SJCRH30 (cell line): ENCODE measurements at places on chromosomes 7 and 10. TPM values are rescaled to one million over a fixed set of nuclear protein-coding genes. Genes with fewer than 3 reads are reported as not detected.

The CRTAC1 gene
- not detected in 2 replicates for total RNA-seq

The ZNF239 gene
- total RNA-seq, result not detected in 2 replicates

The PRRT4 gene
- 3.2 and 5.1 TPM in 2 replicates for total RNA-seq

The ENKUR gene
- total RNA-seq, result not detected in 2 replicates

- no peak for DNase-seq
Measured at GRCh38 chr7:101725921-101726320, 91.5 kb upstream of the CUX1 start.

DNA sequence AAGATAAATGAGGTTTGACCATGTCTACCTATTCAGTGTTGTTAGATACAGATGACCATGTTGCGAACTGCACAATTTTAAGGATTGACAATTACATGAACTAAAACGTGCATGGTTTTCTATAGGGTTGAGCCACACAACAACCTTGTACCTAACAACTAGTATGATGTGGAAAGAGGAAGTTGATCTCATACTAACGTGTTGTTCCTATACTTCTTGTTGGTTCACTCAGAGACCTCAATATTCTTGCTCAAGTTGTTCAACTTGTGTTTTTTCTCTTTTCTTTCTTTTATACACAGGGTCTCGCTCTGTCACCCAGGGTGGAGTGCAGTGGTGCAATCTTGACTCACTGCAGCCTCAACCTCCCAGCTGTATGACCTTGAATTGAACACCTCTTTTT, 6.1 kb upstream of the KEL start:
- no peak for DNase-seq

DNA sequence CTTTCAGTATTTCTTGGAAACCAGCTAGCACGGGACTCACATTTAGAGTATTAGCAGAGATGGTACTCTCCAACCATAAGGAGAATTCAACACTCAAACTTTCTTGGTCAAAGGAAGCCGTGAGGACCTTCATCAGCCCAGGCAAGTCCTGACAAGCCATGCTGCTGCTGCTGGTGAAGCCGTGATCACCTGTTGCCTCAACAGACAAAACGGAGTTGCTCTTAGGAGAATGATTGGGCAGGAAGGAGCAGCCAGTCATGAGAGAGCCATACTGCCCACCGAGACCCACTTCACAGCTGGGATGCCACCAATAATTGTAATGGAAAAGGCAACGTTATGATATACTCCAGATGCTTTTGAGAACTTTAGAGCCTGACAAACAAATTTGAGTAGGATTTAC, 60.8 kb upstream of the PLPP4 start:
- no peak for DNase-seq

DNA sequence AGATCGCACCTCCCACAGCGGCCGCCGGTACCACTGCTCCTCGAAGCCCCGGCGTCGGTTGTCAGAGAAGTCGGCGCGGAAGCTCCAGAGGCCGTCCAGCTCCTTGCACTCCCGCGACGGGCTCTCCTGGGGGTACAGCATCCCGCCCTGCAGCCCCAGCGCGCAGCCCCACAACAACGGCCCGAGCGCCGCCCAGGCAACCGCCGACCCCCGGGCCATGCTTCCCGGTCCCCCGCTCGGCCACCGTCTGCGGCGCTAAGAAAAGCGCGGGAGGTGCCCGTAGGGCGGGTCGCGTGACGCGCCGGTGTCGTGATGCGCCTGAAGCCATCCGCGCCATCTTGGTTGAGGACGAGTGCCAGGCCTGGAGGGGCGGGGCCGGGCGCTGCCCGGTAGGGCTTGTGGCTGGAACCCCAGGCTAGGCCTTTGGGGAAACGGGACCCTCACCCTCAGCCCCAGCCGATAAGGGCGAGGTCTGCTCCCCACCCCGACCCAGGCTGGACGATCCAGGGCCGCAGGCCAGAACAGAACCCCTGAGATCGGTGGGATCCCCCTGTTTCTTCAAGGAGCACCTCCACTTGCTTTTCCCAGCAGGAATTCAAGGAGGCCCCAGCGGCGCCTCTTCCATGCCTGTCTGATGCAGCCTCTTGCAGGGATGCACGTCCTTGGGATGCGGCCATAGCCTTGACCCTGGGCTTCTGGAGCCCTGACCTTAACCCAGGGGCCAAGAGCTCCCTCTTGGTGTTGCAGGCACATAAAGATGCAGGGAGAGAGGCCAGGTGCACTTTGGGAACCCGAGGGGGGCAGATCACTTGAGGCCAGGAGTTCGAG, at the start of gene GUSB:
GUSB (minus strand) TSS at position 249 of the 828 bp plus-strand sequence; CDS start at position 219, 30 bp downstream.
- peak; percentile 96 for DNase-seq

- no peak for DNase-seq
Measured at GRCh38 chr10:6601246-6601805, 21.2 kb upstream of the PRKCQ start.

- DNase-seq, result no peak
Measured at GRCh38 chr7:33038639-33039038, 23.9 kb downstream of the NT5C3A start.
